ENCODE measurements at places on chromosomes 13 and 19.

DNA sequence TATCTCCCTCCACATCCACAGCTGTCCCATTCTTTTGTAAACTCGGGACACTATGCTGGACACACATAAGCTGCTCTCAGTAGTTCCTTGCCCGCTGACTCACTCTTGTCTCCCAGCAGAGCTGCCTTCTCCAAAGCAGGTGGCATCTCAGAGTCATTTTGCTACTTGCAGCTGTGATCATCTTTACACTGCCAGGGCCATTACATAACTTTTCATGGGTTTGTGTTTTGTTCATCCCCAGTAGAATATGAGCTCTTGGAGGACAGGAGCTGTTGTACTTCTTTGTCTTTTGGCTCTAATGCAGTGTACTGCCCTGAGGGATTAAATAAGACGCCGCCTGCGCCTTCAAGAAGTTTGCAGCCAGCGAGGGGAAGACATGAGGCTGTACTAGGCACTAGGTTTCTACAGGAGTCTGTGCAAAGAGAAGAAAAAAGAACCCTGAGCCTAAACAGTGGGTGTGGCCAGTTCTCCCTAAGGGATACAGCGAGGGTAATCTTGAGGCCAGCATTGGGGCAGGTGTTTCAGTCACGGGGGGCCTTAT is 40.8 kb upstream of the GPR183 start:
- no peak for DNase-seq

DNA sequence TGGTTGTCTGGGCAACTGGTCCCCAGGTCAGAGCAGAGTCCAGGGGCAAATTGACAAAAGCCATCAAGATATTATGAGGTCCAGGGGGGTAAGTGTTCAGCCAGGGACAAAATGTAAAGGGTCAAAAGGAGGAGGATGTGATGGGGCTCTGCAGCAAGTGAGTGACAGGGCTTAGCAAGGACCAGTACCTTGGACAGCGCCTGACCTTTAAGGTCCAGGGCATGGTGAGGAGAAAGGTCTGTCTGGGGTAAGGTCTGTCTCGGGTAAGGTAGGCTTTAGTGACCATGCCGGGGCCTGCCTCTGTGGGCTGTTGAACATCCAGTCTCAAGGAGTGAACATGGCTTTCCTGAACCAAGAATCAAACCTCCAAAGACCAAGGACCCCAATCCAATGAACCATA is 6.3 kb upstream of the ZNF358 start:
- DNase-seq: no peak

DNA sequence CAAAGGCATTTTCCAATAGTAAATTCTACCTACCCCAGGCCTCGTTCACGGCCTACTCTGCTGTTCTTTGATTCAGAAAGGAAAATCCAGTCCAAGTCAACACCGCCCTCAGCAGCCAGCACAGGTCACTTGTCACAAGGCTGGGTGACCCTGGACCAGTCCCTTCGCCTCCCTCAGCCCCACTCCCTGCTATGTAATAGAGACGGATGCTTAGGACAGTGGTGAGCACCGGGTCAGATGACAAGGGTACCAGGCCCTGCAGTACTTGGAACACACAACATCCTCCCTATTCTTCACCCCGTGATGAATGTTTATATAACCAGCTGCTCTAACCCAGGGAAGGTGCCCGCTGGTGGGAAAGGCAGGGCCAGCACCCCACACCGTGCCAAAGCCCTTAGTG is 14.3 kb downstream of the LATS2 start:
- DNase-seq: no peak

DNA sequence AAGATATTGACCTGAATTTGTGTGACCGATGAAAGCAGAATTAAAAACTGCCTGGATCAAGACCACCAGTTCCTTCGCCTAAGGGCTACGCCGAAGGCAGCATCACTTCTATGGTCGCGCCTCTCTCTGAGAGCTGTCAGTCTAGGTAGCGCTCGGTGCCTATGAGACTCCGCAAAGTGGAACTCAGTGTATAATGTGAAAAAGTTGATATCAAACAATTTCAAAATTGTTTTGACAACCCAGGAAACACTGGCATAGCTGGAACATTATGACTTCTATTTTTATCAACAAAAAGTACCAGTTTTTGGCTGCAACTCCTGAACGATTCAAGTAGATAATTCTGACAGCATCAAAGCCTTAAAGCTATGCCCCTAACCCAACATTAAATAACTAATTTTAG is 223.6 kb downstream of the MYO16 start:
- DNase-seq: no peak

- DNase-seq: no peak
Observed at GRCh38 chr13:62119739-62120700, 704.4 kb upstream of the PCDH20 start.

DNA sequence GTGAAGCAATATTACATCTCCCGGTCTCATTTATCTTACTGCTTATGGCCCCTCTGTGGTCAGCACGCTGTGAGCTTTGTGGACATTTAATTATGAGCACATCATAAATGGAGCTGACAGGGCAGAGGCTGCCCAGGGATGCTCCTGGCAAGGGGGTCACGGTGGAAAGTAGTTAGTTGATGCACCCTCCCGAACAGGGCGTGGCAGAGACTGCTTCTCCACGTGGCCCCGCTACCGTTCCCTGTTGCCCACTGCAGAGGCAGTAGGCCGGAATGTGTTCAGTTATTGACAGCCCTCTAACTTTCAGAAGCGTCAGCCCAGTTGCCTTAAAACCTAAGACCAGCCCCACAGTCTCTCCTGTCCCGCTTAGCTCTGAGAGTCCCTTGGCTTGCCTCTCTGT is 180.3 kb upstream of the ZNF507 start:
- no peak for DNase-seq

DNA sequence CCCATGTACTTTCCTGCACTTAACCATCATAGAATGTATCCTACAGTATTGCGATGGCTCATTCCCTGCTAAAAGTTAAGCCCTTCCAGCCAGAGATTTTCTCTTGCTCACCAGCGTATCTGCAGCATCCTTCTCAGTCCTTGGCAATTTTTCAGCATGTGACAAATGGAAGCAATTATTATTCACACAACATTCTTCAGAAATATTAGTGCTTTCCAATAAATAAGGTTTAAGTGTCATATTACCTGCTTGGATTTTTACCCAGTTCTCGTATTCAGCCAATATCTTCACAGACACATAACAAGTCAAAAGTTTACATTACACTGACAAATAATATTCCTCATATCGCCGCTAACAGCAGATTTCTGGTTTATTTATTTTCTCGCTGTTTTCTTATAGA is 82.3 kb downstream of the POU4F1 start:
- no peak for DNase-seq

- DNase-seq: peak; percentile 36
Observed at GRCh38 chr19:4233282-4233853, 4.0 kb downstream of the EBI3 start.

DNA sequence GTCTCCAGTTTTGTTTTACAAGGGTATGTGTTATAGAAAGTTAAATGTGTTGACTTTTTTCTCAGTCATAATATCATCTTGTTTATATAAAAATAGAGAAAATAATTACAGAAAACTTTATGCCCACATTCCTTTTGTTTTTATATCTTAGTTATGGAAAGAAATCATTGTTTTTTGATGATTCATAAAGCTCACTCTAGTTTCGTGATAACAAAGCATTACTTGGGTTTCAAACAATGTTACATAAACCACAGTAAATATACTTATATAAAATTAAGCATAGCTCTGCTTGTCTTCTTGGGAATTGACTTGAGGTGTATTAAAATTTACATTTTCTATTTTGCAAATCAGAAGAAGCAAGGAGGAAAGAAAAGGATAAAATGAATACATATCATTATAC is 111.8 kb downstream of the SGCG start:
- no peak for DNase-seq

DNA sequence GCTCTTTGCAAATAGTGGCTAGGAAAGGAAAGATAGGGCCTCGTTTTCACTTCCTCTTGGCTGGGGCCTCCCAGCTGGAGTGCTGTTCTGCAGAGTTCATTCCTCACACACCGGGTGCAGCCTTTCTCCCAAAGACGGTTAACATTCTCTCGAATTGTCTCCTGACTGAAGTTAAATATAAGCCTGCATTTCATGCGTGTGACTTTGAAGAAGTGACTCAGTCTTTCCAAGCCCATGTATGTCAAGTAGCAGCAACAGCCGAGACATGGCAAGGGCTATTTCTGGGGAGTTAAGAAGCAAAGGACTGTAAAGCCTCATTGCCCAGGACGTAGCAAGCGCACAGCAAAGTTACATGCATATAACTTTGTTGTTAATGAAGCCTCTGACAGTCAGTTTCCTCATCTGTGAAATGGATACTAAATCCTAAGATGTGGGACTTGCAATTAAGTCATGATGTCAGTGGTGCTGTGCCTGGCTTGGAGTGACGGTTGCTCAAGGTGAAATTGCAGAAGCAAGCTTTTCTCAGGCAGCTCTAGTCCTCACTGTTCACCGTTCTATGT is 502.4 kb downstream of the MYO16 start:
- no peak for DNase-seq

- DNase-seq: peak; percentile 66
Observed at GRCh38 chr19:3821857-3822364, 35.7 kb upstream of the MATK start.

- no peak for DNase-seq
Observed at GRCh38 chr13:112735791-112736190, 46.0 kb downstream of the ATP11A start.

DNA sequence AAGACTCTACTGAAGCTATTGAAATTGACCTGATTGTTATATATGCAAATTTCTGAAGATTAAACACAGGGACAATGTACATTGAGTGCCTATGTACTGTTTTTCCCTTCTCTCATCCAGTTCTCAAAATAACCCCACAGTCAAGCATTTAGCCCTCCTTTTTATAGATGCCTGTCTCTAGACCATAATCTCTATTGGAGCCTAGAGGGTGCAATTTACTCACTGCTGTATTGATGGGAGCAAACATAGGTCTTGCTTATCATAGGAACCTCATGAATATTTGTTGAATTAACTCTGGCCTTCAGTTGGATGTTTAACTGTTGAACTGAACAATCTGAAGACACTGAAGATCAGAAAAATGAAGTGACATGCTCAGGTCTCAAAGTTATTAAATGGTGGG is 183.0 kb downstream of the RFC3 start:
- DNase-seq: no peak

DNA sequence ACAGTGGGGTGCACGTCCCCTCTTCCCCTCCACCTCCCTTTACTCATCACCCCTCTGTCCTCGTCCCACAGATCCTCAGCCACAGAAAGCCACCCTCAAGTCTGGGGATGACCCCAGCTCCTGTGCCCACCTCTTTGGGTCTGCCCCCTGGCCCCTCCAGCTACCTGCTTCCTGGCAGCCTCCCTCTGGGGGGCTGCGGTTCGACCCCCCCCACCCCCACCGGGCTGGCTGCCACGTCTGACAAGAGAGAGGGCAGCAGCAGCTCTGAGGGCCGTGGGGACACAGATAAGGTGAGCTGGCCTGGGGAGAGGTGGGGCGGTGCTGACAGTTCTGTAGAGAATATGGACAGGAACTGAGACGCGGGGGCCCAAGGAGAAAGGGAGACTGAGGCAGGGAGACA is 11.1 kb downstream of the IRF3 start:
- no peak for DNase-seq

- DNase-seq: no peak
Observed at GRCh38 chr13:110268061-110268460, 38.9 kb downstream of the COL4A1 start.

DNA sequence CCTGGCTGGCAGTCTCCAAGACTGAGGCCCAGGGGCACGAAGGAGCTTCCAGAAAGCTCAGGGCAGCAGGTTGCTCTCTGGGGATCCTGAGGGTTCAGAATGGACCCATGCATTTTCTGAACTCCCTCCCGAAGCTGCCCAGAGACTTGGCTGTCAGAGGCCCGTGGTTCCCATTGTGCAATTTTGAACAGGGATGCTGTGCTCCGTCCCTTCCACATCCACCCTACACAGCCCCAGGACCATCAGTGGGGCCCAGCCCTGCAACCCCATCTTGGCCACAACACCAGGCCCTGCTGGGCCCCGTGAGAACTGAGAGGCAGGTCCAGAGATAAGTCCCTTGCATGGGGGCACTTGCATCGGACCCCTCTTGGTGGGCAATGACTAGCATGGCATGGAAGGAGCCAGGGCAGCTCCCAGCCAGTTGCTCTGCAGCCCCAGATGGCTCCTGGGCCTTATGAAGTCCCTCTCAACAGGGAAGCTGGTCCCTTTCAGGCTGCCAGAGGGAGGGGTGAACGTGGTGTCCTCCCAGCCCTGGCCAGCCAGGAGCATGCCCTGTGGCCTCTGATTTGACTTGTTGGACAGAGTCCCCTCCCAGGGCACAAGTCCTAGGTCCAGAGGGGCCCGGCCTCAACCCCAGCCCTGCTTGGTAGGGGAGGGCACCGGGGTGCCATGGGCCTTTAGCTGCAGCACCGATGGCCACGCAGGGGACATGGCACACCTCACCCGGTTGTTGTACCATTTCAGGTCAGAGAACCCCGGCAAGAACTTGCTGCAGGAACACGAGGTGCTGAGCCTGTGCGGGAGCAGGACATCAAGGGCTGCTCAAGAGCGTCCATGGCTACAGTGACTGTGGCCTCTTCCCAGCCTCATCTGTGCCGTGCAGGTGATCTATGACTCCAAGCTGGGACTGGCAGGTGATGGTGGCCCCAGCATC is 17.3 kb upstream of the ZNF14 start:
- DNase-seq: no peak

- DNase-seq: no peak
Observed at GRCh38 chr13:50664951-50665350, 178.5 kb downstream of the DLEU7 start.

GRCh38 chr13:27789495-27790303 is 2.6 kb upstream of the GSX1 start:
- DNase-seq: no peak

DNA sequence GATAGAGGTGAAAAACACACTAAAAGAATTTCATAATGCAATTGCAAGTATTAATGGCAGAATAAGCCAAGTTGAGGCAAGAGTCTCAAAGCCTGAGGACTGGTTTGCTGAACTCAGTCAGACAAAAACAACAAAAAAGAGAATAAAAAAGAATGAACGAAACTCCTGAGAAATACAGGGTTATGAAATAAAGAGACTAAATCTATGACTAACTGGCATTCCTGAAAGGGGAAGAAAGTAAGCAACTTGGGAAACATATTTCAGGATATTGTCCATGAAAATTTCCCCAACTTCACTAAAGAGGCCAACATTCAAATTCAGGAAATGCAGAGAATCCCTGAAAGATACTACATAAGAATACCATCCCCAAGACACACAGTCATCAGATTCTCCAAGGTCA is 47.8 kb downstream of the UBL3 start:
- DNase-seq: no peak

- no peak for DNase-seq
Observed at GRCh38 chr13:92537471-92537870, 689.1 kb upstream of the GPC6 start.

- no peak for DNase-seq
Observed at GRCh38 chr13:23776698-23777574, 112.3 kb downstream of the MIPEP start.
